Activated CD4-positive, alpha-beta T cell treated with anti-CD3 and anti-CD28 coated beads, Interleukin-2, amount 50 U/mL, for 1 hour (primary cell): ENCODE measurements at places on chromosomes 16 and 17.

- DNase-seq, result no peak
These were observed 5.9 kb downstream of the HAS3 start for GRCh38 chr16:69111216-69111875.

GRCh38 chr17:43608313-43608712, 53.4 kb downstream of the MEOX1 start:
- DNase-seq, result no peak

GRCh38 chr17:80477647-80478478, 1.5 kb upstream of the NPTX1 start:
- DNase-seq, result peak; percentile 26

DNA sequence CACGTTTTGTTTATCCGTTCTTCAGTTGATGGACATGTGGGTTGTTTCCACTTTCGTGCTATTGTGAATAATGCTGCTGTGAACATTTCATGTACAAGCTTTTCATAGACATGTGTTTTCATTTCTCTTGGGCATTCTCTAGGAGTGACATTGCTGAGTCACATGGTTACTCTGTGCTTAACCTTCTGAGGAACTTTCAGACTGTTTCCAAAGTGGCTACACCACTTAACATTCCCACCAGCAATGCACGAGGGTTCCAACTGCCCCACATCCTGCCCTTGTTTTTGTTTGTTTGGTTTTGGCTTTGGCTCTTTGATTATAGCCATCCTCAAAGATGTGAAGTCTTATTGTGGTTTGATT, 14.2 kb upstream of the PEMT start:
- DNase-seq, result no peak

GRCh38 chr17:80449930-80450576, 26.4 kb downstream of the NPTX1 start:
- DNase-seq, result no peak

DNA sequence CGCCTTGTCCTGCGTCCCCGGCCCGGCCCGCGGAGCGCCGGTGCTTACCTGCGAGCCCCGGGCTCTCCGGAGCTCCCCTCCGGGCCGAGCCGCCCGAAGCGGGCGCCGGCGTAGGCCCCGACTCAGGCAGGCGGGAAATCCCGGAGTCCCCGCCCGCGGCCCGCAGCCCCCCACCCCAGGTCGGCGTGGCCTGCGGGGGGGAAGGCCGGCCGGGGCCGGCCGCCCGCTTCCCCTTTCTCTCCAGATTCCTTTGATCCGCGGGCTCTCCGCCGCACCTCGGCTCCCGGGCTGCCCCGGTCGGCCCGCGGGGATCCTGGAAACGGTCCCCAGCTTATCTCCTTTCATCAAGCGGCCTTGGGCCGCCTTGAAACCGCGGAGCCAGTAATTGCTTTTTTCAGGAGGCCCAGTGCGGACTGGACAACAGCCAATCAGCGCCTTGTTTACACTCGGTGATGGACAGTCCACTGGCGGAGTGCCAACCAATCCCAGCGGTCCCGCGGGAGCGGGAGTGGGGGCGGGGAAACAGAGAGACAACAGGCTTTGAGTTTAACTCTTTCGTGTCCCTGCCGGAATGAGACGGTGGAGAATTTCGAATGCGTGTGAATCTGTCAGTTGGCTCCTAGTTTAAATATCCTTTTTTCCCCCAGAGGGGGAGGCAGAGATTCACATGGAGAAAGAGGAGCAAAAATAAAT, 1.4 kb upstream of the BAHCC1 start:
- peak; percentile 32 for DNase-seq

- DNase-seq, result no peak
These were observed 233.4 kb upstream of the HSBP1 start for GRCh38 chr16:83574388-83574787.

- peak; percentile 84 for DNase-seq
These were observed 8.5 kb downstream of the ALOXE3 start for GRCh38 chr17:8109661-8110455.

- DNase-seq, result no peak
These were observed 591 bp upstream of the TNFSF13 start for GRCh38 chr17:7557775-7558543.

DNA sequence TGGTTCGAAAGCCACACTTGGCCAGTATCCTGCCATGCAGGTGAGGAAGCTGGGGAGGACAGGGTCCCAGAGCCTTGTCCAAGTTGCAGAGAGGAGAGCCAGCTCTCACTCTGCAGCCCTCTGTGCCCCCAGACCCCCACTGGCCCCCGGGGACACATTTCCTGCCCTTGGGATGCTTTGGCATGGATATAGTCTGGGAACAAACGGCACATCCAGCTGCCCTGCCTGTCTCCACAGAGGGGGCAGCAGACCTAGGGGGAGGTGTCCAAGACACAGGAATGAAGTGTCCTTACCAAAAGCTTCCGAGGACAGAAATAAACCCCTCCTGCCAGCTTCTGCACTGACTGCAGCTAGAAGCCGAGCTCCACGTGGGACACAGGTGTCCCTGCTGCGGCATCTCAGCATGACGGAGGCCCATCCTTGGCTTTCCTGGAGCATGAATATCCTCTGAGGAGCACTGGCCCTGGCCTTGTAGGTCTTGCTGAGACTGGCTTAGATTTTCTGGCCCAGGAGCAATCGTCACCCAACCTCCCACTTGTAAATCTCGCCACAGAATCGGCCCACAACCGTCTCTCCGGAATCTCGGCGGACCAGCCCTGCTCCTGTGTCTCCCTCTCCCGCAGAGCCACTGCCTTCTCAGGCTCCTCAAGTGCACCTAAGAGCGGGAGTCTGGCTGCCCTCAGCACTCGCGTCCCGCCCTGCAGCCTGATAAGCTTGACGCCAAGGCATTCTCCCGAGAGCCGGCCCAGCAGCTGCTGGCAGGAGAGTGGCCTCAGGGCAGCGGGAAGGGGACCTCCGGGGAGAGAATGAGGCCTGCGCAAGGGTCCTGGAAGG, 1.1 kb upstream of the CAPN15 start:
- DNase-seq, result no peak

DNA sequence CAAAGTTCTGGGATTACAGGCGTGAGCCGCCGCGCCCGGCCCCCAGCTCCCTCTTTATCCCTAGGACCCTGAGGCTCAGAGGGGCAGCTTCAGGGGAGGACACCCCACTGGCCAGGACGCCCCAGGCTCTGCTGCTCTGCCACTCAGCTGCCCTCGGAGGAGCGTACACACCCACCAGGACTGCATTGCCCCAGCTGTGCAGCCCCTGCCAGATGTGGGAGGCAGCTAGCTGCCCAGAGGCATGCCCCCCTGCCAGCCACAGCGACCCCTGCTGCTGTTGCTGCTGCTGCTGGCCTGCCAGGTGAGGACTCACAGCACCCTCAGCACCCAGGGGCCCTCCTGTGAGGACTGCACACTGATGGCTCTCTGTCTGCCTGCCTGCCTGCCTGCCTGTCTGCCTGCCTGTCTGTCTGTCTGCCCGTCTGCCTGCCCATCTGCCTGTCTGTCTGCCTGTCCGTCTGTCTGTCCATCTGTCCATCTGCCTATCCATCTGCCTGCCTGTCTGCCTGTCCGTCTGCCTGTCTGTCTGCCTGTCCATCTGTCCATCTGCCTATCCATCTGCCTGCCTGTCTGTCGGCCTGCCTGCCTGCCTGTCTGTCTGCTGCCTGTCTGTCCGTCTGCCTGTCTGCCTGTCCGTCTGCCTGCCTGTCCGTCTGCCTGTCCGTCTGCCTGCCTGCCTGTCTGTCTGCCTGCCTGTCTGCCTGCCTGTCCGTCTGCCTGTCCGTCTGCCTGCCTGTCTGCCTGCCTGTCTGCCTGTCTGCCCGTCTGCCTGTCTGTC, 5.0 kb downstream of the GCGR start:
- no peak for DNase-seq

- peak; percentile 53 for DNase-seq
These were observed 39.4 kb downstream of the TUBD1 start for GRCh38 chr17:59853168-59853918.

DNA sequence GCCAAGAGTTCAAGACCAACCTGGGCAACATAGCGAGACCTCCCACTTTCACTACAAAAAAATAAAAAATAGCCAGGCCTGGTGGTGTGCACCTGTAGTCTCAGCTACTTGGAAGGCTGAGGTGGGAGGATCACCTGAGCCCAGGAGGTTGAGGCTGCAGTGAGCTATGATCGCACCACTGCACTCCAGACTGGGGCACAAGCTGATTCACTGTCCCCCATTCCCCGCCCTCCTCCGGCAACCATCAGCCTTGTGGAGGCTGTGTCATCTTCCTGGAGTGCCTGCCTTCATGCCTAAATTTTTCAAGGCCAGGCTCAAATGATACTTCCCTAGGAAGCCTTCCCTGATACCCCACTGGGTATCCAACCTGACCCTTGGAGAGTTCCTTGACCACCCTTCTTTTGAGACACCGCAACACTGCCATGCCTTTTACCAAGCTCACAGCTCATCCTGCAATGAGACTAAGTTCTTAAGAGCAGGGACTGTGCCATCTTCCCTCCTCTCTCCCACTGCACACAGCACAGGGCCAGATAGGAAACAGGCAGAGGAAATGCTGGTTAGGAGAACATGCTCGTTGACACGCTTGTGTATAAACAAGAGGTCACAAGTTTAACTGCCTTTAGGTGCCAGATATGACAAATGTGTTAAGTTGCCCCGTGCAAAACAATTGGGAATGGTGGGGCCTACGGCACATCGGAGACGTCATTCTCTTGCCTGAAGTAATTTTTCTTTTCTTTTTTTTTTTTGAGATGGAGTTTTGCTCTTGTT, 3.9 kb upstream of the SRCAP start:
- no peak for DNase-seq

GRCh38 chr16:86952769-86953168, 364.4 kb downstream of the C16orf95 start:
- no peak for DNase-seq

DNA sequence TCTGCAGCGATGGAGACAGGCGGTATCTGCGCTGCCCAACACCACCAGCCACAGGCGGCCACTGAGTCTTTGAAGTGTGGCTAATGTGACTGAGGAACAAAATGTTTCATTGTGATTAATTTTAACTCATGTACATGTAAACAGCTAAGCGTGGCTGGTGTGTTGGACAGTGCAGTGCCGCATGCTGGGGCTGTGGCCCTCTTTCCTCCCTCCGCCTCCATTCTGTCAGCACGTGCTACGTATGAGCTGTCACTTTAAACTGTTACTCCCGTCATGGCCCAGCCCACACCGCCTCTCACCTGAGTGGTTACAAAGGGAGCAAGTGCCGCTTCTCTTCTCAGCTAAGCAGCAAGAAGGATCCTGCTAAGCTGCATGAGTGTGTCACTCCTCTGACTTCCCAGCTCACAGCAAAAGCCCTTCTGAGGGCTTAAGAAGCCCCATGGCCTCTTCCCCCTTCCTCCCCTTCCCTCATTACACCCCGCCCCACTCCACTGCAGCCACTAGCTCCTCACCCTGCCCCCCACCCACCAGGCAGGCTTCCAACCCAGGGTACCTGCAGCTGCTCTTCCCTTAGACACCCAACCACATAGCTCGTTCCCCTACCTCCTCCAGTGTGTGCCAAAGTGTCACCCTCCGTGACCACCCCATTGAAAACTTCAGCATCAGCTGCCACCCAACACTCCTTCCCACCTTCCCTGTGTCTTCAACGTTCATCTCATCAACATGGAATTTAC, 15.0 kb downstream of the HASPIN start:
- DNase-seq, result peak; percentile 57

DNA sequence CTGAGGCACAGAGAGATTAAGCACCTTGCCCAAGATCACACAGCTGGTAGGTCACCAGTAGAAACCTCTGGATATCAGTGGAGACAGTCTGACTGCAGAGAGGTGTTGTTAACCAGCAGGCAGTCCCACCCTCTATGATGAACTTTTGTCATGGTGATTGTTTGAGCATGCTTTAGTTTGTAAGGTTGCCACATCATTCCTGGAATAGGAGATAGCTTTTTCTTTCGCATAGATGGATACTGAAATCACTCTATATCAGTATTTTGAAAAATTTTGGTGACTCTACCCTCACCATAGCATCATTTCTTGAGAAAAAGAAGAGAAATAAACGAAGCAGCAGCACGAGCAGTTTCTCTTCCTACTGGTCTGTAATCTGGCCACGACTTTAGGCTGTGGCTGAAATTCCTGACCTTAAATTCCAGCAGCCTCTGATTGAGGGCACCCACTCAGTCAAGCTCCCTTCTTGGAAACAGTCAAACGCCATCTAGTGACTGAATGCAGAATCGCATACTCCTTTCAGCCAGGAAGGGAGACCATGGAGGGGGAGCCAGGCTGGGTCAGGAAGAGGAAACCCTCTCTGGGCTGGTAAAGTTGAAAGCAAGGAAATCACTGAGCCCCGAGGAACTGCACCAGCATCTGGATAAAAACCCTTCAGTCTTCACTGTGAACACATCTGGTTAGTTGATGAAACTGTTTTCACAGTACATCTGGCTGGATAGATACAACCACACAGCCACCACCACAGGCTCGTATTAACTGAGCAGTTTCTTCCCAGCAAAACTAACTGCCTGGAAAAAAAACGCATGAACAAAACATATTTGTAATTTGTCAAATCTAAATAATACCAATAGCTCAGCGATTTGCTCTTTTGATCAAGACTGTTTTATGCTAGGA, 108.5 kb upstream of the XYLT1 start:
- DNase-seq, result peak; percentile 45

DNA sequence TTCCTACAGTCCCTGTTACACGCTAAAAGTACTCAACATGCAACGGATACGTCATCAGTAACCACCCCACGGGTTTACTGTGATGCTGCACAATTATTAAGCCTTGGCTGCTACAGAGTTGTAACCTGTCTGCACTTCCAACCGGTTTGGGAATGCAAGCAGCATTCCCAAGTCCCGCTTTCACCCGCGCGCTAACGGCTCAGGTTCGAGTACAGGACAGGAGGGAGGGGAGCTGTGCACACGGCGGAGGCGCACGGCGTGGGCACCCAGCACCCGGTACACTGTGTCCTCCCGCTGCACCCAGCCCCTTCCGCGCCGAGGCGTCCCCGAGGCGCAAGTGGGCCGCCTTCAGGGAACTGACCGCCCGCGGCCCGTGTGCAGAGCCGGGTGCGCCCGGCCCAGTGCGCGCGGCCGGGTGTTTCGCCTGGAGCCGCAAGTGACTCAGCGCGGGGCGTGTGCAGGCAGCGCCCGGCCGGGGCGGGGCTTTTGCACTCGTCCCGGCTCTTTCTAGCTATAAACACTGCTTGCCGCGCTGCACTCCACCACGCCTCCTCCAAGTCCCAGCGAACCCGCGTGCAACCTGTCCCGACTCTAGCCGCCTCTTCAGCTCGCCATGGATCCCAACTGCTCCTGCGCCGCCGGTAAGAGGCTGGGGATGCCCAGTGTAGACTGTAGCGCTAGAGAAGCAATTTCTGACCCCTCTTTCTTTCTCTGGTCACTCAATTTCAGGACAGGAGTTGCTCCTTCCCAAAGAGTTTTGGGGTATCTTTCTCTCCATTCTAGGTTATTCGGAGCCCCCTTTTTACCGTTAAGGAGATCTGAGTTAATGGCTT, at the start of gene MT2A:
Gene MT2A, plus strand, starts transcription at position 542 of the 833 bp plus-strand sequence. Its CDS starts 72 bp downstream, at position 614.
- peak; percentile 86 for DNase-seq

GRCh38 chr17:63419398-63419797, 26.7 kb downstream of the CYB561 start:
- DNase-seq, result no peak

DNA sequence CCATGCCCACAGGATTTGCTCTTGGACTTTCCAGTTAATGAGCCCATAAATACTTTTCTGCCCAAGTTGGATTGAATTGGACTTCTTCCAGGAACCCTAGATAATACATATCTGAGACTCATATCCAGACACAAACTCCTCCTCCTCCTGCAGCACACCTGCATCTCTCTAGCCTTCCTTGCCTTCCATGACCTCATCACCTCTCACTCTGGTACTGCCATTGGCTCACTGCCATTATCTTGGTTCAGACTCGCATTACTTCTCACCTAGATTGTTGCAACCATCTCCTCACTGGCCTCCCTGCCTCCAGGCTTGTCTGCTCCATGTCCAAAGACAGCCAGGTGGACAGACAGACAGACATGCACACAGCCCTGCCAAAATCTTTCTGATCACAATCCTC, 4.8 kb upstream of the SYT17 start:
- DNase-seq, result no peak
